ENCODE measurements at places on chromosomes 6 and 20.

- no peak for DNase-seq
Observed at GRCh38 chr20:18986895-18987580, 173.5 kb downstream of the SCP2D1 start.

DNA sequence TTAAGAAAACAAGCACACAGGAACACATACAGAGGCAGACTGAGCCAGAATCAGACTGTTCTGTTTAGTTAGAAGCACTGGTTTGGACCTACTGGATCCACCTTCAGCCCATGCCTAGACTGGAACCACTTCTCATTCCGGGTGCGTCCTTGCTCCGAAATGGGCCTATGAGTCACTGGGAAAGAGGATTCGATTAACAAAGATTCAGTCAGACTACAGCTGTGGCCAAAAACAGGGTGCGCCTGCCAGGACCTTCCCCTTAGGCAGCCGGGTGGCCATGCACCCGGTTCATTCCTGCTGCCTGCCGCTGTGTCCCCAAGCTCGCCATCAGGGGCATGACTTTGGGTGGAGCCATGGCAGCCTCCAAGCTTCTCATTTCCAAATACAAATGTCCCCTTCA is 14.5 kb upstream of the KCNK5 start:
- no peak for DNase-seq

DNA sequence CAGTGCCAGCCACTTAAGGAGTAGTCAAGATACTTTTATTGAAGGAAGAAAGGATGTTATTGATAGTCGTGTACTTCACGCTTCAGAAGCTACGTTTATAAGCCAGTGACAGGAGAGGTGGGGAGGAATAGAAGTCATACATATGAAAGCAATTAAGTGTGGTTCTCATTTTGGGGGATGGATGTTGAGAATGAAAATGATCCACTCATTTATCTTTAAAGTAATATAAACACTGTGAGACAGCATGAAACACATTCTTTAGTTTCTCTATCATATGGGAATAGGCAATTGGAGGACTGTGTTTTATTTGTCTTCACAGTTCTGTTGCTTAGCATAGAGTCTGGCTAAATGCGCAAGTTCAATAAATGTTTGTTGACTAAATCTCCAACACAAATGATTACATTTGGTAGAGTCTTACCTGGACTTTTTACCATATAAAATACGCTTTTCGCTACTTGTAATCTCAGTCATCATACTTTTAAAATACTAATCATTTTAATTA is 35.2 kb downstream of the AK9 start:
- no peak for DNase-seq

DNA sequence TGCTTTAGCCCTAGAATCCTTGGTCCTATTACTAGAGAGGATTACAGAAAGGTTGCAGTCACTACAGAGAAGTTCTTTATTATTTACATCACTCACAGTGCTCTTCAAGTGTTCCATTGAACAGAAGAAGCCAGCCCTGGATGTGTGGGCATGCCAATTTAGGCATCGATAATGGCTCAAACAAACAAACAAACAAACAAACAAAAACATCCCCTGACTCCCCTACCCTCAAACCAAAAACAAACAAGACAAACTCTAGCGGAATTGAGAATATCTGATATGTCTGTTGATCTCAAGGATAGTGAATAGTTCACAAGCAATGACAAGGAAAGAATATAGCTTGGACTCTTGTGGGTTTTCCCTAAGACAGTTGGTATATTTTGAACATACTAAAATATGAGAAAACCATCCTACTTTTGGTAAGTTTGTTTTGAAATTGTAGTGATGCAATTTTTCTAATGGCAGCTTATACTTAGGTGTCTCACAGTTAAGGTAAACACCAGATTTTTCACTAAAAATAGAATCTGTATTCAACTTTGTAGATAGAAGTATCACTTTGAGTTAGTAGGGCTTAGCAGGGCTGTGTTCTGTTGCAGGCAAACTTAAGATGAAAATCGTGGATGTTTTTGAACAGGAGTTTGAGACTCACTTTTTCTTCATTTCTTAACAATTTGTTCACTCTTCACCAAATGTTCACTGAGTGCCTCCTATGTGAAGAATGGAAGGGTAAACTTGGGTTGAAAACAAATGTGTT is 92.8 kb upstream of the FAM184A start:
- no peak for DNase-seq

DNA sequence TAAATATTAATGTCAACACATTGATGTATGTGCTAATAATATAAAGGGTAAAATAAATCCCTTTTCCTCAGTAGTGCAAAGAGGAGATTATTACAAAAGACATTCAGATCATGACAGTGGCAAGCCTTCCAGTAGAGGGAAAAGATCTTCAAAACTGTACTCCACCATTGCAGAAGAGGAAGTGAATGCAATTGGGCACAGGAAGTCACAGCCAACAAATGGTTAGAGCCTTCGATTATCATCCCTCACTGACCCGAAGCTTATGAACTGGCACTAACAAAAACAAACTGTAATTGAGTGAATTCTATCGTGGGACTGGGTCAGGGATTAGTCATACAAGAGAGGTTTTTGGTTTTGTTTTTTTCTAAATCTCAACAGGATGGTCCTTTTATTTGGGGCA is 39.3 kb upstream of the SCGN start:
- DNase-seq: no peak

DNA sequence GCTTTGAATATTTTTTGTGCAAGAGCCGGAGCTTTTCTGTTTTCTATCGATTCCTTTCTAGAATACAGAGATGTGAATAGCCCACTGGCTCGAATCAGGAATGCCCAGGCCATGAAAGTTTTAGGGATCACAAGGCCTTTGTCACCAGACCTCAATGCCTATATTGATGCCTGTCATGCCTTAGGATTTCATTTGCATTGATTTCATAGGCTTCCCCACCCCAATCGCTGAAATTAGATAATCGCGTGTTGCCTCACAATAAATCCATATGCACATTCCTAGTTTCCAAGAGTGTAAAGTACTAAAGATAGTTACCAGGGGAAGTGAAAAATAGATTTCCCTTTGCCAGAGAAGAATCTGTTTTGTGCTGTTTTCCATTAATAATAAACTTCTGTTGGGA is 150.8 kb downstream of the SASH1 start:
- no peak for DNase-seq

DNA sequence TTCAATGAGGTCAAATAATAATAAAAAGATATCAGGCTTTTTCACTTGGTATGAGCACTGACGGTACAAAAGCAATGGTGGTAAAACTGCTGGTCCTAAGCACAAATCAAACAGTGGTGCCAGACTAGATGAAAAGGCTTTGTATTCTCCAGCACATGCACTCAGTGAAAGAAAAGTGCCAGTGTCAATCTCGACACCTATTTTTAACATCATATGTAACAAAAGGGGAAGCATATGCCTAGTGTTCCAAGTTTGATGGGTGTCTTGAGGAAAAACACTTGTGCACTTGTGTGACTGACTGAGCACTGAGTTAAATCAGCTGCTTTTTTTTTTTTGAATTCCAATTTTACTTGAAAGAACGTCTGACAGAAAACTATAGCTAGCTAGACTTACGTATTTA is 27.3 kb downstream of the MED23 start:
- no peak for DNase-seq

- no peak for DNase-seq
Observed at GRCh38 chr6:38676974-38677544, 25.9 kb downstream of the GLO1 start.

DNA sequence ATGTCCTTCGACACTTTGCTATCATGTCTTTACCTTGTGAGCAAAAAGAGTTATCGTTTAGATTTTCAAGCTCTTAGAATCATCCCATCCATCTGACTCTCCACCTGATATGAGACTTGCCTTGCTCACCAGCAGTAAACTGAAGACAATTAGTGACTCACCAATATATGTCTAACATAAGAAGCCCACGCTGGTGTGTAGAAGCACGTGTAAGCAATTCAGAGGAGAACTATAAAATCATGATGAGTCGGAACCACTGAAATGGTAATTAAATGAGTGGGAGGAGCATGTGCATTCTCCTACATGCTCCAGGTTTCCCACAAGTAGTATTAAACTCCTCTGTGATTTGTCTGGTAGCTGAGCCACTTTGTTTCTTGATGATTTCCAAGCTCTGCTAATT is 181.6 kb upstream of the RNF217 start:
- no peak for DNase-seq

- DNase-seq: no peak
Observed at GRCh38 chr20:1676650-1677049, 19.1 kb upstream of the SIRPG start.

DNA sequence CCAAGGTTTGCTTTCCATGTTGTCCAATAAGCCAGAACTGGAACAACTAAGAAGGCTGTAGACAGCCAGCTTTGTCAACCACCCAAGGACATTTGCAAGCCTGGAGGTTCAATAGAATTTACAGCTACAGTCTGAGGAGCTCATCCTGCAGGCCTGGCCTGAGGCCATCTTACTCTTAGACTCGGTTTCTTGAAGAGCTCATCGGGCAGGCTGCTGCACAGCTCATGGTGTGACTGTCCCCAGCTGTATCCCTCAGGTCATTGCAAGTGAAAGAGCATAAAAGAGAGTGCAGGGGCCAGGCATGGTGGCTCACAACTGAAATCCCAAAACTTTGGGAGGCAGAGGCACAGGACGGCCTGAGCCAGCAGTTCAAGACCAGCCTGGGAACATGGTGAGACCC is 96.9 kb upstream of the FOXQ1 start:
- no peak for DNase-seq

GRCh38 chr6:154450498-154450897 is 60.0 kb downstream of the CNKSR3 start:
- no peak for DNase-seq

GRCh38 chr20:45836841-45837240 is 3.2 kb downstream of the SNX21 start:
- peak; percentile 24 for DNase-seq

DNA sequence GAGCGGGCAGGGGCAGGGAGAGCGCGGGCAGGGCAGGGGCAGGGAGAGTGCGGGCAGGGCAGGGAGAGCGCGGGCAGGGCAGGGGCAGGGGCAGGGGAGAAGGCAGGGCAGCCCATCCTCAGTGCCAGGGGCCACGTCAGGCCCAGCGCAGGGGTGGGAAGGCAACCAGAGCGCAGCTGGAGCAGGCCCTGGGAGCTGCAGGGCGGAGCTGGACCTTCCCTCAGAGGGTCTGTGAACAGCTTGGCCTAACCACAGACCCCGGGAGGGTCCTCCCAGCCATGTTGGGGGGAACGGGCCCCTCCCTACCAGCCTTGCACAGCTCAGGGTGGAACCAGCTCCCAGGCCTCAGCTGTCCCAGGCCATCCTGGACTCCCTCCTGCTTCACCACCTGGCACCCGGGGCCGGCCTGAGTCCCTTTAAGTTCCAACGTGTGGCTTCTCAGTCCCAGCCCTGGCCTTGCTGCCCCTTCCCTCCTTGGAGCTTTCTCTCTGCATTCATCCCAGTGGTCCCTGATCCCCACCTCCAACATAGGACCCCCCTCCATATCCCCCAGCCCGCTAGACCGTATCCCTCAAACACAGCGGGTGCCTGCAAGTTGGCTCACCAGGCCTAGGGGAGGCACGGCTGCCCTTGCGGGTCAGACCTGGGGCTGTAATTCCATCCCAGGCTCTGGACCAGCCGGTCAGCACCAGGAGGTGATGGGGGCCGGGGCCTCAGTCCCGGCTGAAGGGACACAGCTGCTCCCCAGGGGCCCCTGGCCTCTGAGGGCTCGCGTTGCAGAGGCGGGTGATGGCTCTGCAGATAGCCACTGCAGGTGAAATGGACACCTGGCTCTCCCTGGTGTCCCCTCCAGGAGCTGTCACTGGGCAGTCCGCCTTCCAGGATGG is 5.6 kb upstream of the ZBTB46 start:
- no peak for DNase-seq

- no peak for DNase-seq
Observed at GRCh38 chr20:1273366-1273765, 7.3 kb downstream of the SNPH start.

GRCh38 chr6:35089216-35089934 is 51.8 kb downstream of the TCP11 start:
- DNase-seq: no peak

DNA sequence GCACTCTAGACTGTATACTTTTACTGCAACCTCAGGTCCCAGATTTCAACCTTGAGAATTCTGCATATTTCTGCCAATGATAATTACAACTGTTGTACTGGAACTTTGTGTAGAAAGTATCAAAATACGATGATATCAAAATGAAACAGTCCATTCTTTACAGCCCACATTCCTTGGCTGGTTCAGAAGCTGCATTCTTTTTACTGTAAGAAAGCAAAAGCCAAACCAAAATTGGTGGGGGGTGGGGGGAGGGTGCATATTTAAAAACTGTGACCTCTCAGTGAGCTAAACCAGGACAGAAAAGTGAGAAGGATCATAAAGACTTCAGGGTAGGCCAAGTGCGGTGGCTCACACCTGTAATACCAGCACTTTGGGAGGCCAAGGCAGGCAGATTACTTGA is 41.8 kb upstream of the UBR2 start:
- no peak for DNase-seq

- DNase-seq: no peak
Observed at GRCh38 chr6:40054186-40054585, 119.9 kb upstream of the MOCS1 start.

DNA sequence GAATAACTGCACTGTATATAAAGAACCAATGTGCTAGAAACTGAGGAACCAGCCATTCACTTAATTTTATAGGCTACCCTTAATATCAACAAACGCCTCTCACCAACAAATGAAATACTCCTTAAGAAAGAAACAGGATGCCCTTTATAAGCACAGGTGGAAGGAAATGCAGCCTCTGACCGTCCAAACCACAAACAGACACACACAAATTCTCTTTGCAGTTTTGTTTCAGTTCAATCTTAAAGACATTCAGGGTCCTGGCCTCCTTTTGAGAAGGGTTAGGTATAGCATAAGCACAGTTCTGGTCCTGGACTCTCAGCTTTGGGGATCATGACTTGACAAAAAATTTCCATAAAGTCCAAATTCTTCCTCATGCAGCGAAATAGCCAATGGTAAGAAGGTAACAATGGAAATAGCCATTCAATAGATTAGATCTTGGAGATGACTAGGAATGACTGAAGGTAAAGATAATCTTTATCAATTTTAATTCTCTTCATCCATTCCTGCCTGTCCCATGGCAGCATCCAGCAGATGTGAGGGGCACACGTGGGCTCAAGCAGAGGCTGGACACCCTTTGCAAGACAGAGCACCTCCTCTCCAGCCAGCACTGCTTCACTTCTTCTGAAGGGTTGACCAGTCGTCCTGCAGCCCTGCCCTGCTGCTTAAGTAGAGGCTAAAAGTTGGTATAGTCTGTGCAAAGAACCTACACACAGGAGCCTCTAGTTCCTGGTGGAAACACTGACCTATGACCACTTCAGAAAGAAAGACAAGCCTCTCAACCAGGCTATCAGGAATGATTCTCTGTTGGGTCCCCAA is 123.9 kb downstream of the CD83 start:
- no peak for DNase-seq

DNA sequence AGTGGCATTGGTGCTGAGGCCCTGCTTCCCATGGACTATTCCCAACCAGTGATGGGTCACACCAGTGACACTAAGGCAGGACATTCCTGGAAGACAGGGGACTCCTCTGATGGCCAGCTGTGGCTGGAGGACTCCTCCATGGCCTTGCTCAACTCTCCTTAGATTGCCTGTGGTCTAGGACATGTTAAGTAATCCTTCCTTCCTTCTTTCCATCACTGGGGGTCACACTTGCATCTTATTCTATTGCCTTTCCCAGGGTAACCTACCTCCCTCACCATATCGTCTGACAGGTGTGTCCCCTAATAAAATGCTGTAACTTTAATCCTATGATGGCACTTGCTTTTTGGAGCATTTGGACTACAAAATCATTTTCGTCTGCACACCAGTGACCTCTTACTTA is 24.5 kb upstream of the HLA-A start:
- no peak for DNase-seq

- DNase-seq: no peak
Observed at GRCh38 chr20:64133951-64134407, 26.6 kb upstream of the NPBWR2 start.

GRCh38 chr6:32761072-32761471 is 2.3 kb downstream of the HLA-DQB2 start:
- no peak for DNase-seq
